IMR-90 (cell line): ENCODE measurements at places on chromosomes 16 and 17.

GRCh38 chr16:11361701-11362451 is 16.6 kb downstream of the RMI2 start:
- DNase-seq = no peak

DNA sequence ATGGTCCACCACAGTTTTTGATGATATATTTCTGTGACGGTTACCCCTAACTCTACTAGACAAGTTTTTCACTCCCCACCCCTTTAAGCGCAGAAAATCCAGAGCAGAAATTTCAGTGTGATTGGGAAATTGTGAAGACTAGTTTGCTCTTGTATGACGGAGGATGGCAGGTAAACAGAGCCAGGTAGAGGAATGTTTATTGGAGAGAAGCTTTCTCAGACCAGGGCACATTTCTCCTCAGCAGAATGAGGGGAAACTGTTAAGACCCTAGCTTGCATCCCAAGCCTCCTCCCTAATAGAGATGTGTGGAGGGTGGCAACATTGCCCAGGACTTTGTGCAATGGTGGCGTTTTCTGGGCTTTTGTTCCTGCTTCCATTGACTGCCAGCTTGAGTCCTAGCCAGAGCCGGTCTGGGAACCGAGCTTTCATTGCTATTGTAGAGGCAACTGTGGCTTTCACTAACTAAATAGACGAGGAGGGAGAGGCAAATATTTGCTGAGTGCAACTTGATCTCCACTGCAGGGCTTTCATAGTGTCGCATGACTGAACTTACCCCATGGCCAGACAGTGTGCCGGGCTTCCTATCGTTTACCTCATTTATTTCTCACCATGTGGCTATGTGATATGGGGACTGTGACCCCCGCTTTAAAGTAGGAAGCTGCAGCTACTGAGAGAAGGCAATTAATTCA is 159.6 kb upstream of the MPHOSPH6 start:
- no peak for DNase-seq

DNA sequence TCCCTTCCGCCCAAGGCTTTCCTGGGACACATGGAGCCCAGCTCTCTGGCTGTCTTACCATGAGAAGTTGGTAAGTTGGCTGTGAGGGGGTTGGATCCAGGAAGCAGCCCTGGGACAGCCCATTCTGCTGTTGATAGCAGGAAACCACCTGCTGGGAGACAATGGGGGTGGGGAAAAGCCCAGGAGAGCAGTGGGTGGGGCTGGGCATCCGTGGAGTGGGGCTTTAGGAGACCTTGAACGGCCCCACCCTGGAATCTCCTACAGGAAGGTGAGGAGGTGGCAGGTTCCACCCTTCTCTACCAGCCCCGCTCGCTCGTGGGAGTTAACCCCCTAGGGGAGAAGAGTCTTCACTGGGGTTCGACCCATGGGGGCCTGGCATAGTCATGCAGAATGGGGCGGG is 5.8 kb downstream of the TMEM92 start:
- DNase-seq = no peak

DNA sequence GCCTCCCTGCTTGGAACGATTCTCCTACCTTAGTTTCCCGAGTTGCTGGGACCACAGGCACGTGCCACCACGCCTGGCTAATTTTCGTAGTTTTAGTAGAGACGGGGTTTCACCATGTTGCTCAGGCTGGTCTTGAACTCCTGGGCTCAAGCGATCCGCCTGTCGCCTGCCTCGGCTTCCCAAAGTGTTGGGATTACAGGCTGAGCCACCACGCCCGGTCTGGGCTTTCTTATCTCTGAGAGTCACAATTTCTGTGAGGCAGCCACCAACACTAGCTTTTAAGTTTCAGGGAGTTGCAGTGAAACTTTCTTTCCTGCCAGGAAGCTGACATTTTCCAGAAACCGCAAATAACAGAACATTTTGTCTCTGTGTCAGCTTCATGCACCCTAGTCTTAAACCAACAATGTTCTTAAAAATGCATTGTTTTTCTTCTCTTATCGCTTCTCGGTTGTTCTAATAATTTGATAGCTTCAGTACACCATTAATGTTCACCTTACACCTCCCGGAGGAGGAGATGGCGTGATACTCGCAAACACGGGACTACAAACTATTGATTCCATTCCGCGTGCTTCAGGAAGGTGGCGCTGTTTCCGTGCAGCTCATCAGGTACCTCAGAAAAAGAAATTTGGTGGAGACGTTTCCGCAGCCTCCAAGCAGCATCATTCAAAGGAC is 7.4 kb upstream of the DHRS7B start:
- peak; percentile 61 for DNase-seq

GRCh38 chr16:31086629-31086906 is 2.2 kb downstream of the PRSS53 start:
- no peak for DNase-seq

DNA sequence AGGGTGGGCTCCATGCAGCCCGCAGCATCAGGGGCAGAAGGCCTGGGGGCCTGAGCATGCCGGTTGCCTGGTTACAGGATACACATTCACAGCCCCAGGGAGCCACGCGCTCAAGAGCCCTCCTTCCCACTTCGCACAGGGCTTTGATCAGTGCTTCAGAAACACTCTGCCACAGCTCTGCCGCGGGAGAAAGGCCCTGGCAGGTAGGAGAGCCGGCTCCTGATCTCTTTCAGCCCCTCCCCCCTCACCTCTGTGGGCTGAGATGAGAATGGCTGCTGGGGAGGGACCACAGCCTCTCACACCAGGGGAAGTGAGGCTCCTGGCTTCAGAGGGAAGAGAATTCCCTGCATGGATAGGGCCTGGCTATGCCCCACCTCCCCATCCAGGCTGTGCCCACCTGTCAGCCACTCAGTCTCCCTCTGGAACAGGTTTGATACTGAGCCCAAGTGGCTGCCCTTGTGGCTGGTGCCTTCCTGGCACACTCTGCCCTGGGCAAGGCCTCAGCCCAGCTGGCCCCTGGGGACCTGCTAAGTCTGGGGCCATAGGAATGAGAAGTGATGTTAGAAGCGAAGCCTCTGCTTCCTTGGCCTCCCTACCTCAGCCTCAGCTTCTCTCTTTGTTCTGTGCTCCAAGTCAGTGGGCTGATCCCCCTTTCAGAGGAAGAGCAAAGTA is 8.6 kb downstream of the DOK4 start:
- DNase-seq = no peak

GRCh38 chr16:86231321-86231995 is 278.9 kb upstream of the FOXF1 start:
- no peak for DNase-seq

DNA sequence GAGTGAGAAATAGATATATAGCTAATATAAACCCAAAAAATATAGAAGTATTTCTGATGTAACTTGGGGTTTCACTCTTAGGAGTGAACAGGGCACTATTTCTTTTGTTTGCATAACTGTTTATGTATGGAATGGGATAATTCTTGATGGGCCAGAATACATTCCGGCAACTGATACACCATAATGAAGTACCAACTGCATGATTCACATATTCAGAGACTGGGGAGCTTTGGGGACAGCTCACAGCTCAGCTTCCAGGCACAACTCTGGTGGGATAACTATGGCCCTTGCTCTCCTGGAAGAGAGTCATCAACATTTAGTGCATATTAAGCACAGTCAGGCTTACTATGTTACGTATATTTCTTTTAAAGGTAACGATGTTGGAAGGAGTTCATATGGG is 42.1 kb upstream of the ADCY7 start:
- peak; percentile 50 for DNase-seq

- no peak for DNase-seq
Measured at GRCh38 chr17:77995146-77995852, 36.8 kb downstream of the TNRC6C start.

DNA sequence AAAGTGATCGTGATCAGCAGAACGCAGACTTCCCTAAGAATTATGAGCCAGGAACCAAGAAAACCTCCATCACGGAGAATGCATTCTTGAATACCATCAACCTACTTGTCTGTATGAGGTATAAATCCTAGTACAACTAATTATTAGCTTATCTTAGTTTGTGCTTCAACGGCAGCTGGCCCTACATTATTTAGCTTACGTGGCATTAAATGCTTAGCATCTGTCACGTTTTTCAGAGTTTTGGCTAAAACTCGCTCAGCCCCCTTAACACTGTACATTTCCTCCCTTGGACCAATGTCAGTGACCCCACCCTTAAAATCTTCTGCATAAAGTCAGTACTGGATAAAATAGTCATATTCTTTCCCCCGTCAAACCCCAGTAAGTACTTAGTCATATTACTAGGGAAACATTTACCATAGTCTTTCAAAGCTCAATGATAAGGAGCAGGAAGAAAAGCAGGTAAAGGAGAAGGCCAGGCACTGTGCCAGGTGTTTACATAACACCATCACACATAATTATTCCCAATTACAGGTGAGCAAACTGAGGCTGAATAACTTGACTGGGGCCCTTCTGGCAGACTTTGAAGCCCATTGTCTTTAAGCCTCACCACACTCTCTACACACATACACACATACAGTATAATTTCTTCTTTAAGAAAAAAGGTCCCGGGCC is 16.6 kb upstream of the TXNDC11 start:
- DNase-seq = no peak

GRCh38 chr16:50449800-50450199 is 81.0 kb upstream of the BRD7 start:
- no peak for DNase-seq

DNA sequence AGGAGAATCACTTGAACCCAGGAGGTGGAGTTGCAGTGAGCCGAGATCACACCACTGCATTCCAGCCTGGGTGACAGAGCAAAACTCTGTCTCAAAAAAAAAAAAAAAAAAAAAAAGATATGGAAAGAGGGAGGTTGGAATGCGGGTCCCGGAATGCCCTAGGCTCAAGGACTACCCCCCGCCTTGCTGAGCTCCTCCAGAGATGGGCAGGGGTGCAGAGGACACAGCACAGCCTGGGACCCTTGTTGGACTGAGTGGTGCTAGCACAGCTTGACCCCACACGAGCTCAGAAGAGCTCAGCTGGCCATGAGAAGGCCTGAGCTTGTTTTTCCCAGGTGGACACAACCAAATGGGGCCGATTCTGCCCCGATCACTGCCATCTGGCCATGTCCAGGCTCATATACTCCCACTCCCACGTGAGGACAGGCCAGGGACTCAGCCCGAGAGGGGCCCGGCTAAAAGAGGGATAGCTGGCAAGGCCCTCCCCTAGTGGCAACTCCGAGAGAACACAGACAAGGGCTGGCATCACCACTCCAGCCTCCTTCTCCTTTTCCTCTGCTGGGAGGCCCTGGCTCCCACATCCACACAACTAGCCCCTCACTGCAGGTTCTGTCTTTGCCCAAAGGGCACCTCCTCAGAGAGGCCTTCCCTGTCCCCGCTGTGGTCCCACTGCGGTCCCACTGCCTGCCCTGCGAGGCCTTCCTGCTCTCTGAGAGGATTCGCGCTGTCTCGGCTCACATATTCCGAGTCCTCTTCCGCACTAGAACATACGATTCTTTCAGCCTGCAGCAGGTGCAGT is 11.0 kb downstream of the SGCA start:
- DNase-seq = no peak

- peak; percentile 78 for DNase-seq
Measured at GRCh38 chr17:12730931-12731521, 58.3 kb upstream of the ARHGAP44 start.

DNA sequence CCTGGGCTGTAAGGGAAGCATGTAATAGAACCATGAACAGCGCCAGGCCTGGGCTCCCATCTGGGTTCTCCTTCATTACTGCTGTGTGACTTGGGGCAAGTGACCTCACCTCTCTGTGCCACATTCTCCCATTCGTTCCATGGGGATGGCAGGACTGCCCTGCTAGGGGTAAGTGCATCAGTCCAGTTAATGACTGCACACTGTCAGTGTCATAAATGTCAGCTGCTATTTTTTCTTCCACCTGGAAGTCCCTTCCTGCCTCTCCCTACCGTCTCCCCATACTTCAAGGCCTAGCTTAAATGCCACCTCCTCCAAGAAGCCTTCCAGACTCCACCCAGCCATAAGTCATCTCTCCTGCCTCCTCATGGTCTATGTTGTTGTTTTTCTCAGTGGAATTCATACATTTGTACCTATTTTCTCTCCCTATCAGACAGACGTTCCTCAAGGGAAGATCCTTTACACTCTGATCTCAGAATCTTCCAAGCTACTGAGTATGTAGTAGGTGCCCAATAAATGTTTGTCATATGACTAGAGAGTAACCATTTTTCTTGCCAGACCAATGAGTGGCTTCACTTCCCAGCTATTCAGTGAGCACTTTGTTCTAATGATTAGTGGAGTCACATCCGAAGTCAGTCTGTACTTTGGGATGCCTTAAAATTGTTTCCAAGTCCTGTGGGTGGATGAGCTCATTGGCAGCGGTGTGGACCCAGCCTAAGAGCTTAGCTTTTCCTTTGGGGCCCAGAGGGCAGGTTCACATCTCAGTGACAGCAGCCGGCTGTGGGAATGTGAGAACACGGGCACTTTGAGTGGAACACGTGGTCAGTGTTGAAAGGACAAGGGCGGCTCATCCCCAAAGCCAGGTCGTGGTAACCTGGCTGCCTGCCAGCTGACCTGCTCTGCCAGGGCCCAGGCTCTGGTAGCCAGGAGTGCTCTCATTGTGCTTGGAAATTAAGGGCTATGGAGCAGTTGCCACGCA is 147.5 kb upstream of the GSE1 start:
- DNase-seq = peak; percentile 76

- DNase-seq = no peak
Measured at GRCh38 chr16:27238016-27238587, 30.5 kb downstream of the NSMCE1 start.

GRCh38 chr16:81767987-81768592 is 11.0 kb upstream of the PLCG2 start:
- no peak for DNase-seq

DNA sequence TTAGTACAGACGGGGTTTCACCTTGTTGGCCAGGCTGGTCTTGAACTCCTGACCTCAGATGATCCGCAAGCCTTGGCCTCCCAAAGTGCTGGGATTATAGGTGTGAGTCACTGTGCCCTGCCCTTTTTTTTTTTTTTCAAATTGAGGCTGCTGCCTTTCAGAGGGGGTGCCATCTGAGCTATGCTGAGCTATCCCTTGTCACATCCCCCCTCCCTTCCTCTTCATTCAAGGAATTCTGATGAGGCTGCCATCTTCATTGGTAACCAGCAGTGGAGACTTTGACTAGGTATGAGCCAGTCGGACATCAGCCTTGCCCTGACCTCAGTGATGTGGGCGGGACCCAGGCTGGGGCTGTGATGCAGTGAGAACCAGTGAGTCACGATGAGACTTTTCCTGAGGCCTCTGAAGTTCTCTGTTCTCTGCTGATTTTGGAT is 24.4 kb upstream of the GPT2 start:
- DNase-seq = peak; percentile 91

- peak; percentile 40 for DNase-seq
Measured at GRCh38 chr17:40219594-40220338, 662 bp downstream of the WIPF2 start.

DNA sequence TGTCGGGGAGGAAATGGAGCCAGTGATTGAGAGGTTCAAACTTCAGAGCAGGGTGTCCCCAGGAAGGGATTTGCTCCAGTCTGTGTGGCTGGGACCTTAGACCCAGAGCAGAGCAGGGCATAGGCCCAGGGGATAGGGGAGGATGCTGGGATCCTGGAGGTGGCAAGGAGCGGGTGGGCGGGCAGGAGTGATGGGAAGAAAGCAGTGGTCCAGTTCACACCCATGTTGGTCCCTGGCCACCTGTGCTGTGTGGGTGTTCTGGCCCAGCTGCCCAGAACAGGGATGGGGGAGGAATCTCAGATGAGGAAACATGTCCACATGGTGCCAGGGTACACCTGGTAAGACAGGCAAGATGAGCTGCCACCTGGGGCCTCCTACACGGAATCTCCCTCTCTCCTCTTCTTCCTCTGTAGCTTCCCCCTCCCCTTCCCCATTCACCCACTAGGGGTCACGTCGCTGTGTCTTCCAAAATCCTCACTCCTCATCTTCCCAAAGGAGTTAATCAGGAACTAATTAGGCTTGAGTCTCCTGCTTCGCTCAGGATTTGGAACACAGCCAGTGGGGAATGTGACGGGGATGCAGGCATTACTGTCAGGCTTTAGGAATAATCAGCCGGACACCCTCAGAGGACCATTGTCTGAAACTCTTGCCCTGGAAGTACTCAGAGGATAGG is 2.3 kb downstream of the BEAN1 start:
- DNase-seq = no peak
